DMS79 treated with DMSO at 0.1 percent for 48 hours (cell line): ENCODE measurements at places on chromosomes 7 and 10.

DNA sequence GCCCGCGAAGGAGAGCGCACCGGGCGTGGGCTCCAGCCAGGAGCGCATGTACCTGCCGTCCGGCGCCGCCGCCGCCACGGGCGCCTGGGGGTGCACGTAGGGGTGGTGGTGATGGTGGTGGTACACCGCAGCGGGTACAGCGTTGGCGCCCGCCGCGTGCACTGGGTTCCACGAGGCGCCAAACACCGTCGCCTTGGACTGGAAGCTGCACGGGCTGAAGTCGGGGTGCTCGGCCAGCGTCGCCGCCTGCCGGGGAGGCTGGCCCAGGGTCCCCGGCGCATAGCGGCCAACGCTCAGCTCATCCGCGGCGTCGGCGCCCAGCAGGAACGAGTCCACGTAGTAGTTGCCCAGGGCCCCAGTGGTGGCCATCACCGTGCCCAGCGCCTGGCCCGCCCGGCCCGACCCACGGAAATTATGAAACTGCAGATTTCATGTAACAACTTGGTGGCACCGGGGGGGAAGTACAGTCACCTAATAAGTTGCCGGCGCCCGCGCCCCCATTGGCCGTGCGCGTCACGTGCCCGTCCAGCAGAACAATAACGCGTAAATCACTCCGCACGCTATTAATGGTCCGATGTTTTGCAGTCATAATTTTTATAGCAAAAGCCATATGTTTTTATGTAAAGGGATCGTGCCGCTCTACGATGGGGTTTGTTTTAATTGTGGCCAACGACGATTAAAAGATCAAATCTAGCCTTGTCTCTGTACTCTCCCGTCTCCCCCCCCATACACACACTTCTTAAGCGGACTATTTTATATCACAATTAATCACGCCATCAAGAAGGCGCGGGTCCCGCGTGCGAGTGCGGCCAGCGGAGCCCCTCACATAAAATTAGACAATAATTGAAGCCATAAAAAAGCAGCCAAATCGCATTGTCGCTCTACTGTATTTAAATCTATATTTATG lies at the start of gene HOXA9:
HOXA9 (minus strand) TSS at position 449 of the 907 bp plus-strand sequence; CDS start at position 369, 80 bp downstream.
- no peak for DNase-seq

GRCh38 chr10:44809647-44810046 lies 101.5 kb upstream of the TMEM72 start:
- DNase-seq, result no peak

DNA sequence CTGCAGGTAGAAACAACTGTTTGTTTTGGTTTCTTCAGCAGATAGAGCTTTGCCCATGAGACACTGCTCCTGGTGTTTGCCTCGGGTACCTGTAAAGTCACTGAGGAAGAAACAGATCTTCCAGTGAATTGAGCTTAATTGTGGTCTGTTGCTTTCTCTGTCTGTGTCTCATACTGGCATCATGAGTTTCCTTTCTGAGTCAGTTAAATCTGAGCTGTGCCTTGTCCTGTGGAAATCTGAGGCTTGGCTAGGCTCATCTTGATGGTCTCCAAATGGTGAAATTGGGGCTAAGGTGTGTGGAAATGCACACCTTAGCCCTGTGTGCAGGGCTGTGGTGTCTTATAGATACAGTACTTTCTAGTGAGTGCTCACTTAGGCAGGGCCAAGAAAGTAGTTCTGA lies 67.4 kb downstream of the GBF1 start:
- no peak for DNase-seq

DNA sequence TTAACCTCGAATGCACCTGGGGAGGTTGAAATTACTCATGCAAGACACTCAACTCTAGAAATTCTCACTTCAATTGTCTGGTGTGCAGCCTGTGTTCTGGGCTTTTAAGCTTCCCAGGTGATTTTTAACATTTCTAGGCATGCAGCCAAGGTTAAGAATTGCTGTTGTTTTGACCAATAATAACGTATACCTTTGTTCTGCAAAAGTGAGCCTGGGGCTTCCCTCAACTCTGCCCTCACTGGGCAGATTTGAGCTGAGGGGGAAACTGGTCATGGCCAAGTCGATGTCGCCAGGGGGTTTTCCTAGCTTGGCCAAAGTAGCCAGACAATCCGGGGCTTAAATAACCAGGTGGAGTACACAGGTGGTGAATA lies 568 bp downstream of the PRSS2 start:
- DNase-seq, result peak; percentile 99

GRCh38 chr7:35513828-35514227 lies 181.1 kb downstream of the HERPUD2 start:
- DNase-seq, result no peak

- DNase-seq, result no peak
Observed at GRCh38 chr7:43244232-43244631, 131.8 kb downstream of the HECW1 start.
